ENCODE measurements at places on chromosomes 7 and 10.

- DNase-seq: no peak
Measured at GRCh38 chr7:39312254-39312989, 253.8 kb upstream of the YAE1 start.

DNA sequence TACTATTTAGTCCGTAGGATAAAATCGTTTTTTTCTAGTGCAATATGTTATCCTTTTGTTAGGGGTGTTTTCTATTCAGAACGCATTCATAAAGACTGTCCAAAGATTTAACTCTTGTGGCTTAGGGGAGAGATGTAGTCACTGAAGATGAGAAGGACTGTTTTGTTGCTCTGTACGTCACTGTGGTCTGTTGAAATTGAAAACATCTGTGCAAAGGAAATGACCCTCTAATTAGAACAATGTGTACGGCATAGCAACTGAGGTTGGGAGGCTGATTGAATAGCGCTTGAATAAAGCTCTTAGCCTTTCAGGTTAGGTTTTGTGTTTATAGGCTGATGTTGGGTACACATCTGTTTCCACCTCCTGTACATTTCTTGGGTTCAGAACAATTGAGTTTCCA, 453.4 kb upstream of the AKR1E2 start:
- no peak for DNase-seq

DNA sequence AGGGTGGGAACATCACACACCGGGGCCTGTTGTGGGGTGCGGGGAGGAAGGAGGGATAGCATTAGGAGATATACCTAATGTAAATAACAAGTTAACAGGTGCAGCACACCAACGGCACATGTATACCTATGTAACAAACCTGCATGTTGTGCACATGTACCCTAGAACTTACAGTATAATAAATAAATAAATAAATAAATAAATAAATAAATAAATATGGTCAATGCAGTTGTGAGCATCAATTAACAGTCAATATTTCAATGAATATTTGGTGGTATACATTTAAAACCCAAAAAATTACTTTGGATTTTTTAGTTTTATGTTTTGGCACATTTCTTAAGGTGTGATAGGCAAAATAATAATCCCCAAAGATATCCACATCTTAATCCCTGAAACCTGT, 15.6 kb downstream of the TRDMT1 start:
- no peak for DNase-seq

DNA sequence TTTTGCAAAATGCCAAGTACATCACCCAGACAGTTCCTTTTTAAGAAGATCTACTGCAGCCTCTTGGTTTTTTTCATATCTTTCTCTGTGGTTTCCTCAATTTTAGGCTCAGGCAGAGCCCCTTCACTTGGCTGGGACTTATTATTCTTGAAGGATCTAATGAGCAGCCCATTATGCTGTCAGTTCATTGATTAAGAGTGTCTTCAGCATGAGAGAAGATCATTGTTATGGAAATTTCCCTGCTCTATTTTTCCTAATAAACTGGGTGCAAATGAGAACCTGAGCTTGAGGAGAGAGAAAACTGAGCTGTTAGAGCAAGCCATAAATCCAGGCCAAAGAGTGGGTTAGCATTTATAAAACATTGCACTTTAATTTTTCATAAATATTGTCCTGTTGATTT, 146.5 kb downstream of the SEC23IP start:
- DNase-seq: no peak
